ENCODE measurements at places on chromosomes 2 and 18.

GRCh38 chr2:15040429-15041084 lies 408.0 kb downstream of the LRATD1 start:
- no peak for DNase-seq

DNA sequence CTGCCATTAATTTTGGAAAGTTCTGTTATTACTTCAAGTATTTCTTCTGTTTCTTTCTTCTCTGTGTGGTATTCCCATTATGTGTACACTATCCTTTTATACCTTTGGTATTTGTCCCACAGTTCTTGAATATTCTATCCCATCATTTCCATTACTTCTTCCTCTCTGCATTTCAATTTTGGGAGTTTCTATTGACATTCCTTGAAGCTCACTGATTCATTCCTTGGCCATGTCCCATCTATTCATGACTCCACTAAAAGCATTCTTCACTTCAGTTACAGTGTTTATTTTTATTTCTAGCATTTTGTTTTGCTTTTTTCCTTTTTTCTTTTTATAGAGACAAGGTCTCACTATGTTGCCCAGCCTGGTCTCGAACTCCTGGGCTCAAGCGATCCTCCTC lies 30.3 kb downstream of the PROC start:
- no peak for DNase-seq

DNA sequence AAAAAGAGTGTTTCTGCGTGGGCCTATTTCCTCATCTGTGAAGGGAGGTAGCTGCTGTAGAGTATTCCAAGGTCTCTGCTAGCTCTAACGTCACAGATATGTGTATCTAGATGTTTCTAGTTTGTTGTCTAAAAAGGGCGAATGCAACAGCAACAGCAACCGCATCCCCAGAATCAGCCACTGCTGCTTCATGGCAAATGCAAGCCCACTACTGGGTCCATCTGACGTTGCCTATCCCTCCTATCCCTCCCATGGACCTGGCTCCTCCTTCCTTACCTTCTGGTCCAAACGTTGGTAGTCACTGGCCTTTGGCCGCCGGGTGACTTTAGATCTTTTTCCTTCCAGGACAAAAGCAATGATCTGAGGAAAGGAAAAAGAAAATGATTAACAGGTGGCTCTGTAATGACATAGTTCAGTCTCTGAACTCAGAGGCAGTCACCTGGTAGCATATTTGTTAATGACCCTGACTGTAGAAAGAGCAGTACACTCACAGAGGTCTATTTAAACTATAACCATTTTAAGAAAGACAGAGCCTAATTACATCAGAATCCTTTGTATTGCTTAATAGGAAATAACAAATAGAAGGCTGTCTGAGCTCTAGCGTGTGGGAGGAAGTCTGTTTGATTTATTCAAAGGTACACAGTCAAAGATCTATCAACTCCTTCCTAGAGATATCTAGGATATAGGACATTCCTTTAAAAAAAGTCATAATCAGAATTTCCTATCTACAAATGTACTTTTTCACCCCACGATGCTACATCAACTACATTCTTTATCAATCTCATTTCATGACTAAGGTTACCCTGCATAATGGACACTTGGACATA lies 2.9 kb downstream of the TGOLN2 start:
- no peak for DNase-seq

GRCh38 chr2:148996805-148997204 lies 41.7 kb upstream of the LYPD6B start:
- DNase-seq = no peak

- DNase-seq = no peak
Observed at GRCh38 chr2:226552571-226553285, 246.9 kb downstream of the IRS1 start.

GRCh38 chr18:57813245-57813644 lies 10.1 kb upstream of the ATP8B1 start:
- no peak for DNase-seq

GRCh38 chr2:27152796-27153464 lies 4.1 kb downstream of the TCF23 start:
- DNase-seq = no peak

DNA sequence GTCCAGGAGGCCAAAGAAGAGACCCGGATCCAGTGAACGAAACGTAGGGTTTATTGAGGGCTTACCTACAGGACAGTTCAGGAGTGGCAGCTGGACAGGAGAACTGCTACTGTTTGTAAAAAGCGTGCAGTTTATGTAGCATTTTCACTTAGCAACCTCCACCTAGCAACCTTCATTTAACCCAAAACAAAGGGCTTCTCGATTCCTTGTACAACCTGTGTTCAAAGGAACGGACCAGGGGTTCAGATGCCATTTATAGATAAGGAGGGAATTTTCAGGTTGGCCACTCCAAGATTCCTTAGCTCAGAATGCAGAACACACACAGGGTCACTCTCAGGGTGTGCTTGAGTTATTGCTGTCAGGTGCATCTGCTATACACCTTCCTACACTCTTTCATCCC lies 65.1 kb upstream of the YWHAQ start:
- no peak for DNase-seq

DNA sequence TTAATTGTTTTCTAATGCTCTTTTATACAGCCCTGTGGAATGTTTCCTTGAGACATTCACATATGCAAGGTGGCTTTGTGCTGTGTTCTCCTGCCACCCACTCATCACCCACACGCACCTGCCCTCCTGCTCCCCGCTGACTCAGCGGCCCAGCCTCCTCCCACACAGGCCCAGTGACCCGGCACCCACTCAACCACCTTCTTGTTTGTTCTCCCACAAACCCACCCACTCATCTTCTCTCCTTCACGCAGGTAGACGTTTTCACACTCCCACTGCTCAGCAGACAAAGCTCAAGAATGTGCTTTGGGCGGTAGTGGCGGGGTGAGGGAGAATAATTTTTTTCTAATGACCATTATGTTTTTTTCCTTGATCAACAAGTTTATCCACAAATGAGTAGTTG lies 28.6 kb upstream of the NEMP2 start:
- DNase-seq = no peak

DNA sequence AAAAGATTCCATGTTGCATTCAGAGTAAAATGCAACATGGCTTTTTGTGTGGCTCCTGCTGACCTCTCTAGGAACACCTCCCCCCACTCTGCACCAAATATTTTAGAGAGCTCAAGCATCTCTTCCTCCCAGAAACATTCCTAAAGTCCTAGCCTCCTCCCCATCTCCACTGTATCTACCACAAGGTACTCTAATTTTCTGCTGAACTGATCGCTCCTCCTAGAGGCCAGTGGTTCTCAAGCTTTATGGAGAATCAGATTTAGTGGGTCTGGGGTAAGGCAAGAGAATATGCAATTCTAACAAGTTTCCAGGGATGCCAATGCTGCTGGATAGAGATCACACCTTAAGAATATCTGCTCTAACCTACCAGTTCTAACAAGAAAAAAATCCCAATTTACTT lies 89.5 kb upstream of the HNRNPA3 start:
- DNase-seq = no peak

DNA sequence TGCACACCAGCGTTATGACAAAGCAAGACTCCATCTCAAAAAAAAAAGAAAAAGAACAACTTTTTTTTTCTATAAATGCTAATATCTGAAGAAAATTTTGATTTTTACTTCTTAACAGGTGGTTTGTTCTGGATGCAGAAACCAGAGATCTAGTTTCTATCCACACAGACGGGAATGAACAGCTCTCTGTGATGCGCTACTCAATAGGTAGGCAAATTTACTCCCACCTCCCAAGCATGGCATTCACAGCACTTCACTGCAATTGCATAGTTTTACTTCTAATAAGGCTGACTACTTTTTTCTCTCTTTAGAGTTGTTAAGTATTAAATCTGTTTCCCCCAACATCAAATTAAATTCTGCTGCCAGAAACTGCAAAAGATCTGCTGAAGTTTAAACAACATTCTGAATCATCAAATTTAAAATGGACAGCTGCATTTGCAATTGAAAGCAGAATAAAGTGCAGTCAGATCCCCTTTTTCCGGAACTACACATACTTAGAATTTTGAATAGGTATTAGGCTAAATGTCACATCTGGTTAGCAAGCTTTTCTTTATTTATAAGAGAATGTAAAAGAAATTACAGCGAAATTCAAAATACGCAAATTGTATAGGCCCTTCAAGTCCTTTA lies 45.1 kb downstream of the COX7A2L start:
- no peak for DNase-seq

GRCh38 chr2:150882751-150883612 lies 378.7 kb downstream of the RBM43 start:
- DNase-seq = no peak

- DNase-seq = no peak
Observed at GRCh38 chr2:120391911-120392665, 46.2 kb downstream of the INHBB start.

- no peak for DNase-seq
Observed at GRCh38 chr18:50398947-50399346, 24.1 kb downstream of the SKA1 start.

- DNase-seq = no peak
Observed at GRCh38 chr2:75728614-75729419, 18.1 kb upstream of the GCFC2 start.

- DNase-seq = no peak
Observed at GRCh38 chr18:68417826-68418225, 297.1 kb downstream of the TMX3 start.

- no peak for DNase-seq
Observed at GRCh38 chr18:59038295-59039039, 101.2 kb upstream of the SEC11C start.

GRCh38 chr18:41119031-41119430 lies 836.0 kb upstream of the PIK3C3 start:
- DNase-seq = no peak

DNA sequence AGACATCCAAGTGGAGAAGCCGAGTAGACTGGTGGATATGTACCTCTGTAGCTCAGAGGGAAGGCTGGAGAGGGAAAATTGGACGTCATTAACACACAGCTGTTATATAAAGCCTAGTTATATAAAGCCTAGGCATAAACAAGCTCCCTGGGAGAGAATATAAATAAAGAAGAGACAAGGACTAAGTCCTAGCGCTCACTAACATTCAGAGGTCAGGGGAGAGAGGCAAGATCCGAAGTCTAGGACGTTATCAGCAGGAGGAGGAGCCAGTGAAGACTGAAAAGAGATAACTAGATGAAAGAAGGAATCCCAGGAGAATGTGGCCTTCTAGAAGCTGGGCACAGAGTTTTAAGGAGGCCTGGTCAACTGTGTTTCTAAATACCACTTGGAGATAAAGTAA lies 55.3 kb downstream of the NOL10 start:
- DNase-seq = no peak

GRCh38 chr2:134468776-134469175 lies 214.9 kb downstream of the MGAT5 start:
- no peak for DNase-seq

DNA sequence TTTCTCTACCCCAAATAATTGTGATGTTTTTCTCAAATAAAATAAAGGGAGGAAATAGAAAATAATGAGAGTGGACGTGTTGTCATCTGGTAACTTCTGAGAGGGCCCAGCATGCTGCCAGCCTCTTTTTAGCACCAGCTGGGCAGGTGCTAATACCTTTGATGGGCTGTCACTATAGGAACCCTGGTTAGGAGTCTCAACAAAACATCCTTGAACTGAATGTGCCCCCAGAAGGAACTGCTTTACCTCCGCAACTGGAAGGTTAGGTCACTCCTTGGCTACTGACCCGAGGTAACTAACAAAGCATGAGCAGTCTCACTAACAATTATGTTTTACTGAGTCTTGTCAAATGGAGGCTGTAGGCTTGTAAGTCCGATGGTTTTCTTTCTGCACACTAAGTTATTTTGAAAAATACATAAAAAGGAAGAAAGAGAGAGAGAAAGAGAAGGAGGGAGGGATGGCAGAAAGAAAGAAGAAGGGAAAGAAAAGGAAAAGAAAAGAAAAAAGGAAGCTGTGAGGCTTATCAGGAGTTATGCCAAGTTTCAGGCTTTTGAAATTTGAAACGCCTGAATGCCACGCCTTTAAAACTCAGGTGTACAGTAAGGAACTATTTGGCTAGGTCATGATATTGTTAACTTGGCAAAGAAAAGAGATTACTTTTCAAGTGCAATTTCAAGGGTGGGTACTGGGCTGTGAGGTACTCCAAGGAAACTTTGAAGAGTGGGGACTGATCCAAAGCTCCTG lies 91.0 kb downstream of the TGIF1 start:
- DNase-seq = no peak

DNA sequence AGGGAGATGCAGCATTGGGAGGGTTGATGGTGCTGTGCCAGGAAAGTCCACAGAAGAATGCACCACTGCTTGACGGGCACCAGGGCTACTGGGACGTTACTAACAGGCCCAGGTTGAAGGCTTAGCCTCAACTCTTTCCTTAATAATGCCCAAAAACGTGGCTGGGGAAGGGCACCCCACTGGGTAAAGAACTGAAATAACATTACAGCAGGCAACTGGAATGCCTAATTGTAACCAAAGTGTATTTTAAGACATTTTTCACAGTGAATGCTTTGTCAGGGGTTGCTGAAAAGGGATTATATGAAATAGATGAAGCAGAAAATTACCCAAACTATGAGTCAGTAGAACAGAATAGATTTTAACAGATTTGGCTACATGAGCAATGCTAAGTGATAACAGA lies 191.3 kb downstream of the CMPK2 start:
- no peak for DNase-seq

- DNase-seq = no peak
Observed at GRCh38 chr2:96249654-96250053, 16.1 kb downstream of the TMEM127 start.

GRCh38 chr2:212997526-212998020 lies 153.8 kb downstream of the IKZF2 start:
- no peak for DNase-seq

- DNase-seq = peak; percentile 24
Observed at GRCh38 chr2:218010140-218010983, 7.6 kb upstream of the TNS1 start.

DNA sequence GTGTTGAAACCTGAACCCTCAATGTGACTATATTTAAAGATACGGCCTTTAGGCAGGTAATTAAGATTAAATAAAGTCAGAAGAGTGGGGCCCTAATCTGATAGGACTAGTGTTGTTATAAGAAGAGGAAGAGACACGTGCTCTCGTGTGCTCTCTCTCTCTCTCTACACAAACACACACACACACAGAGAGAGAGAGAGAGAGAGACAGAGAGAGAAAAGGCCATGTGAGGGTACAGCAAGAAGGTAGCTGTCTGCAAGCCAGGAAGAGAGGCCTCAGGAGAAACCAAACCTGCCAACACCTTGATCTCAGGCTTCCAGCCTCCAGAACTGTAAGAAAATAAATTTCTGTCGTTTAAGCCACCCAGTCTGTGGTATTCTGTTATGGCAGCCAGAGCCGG lies 106.7 kb downstream of the FTCDNL1 start:
- no peak for DNase-seq

DNA sequence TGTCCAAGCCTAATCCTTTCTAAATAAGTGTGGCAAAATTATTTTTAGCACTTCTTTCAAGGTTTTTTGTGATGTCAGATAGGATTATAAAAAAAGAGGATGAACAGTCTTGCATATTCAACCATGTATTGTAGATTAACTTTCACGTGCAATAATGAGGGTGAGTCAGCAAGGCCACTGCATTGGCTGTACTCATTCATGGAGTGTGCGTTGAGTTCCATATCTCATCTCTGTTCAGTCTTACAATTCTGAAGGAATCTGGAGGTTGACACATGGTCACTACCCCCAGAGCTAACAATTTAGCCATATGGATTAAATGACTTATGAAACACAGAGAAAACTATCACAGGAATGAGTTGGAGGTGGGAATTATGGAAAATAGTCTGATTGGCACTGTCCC lies 810.5 kb downstream of the SLC4A3 start:
- DNase-seq = no peak

Measured in CD4-positive, alpha-beta memory T cell (primary cell).